Naive thymus-derived CD8-positive, alpha-beta T cell (primary cell): ENCODE measurements at places on chromosomes 12 and 14.

- DNase-seq, result no peak
Observed at GRCh38 chr12:110853836-110854235, 7.0 kb downstream of the CCDC63 start.

GRCh38 chr12:97408363-97408762, 54.2 kb upstream of the RMST start:
- DNase-seq, result no peak

GRCh38 chr12:38775457-38775856, 129.9 kb downstream of the CPNE8 start:
- DNase-seq, result no peak

- DNase-seq, result no peak
Observed at GRCh38 chr14:65433646-65434045, 21.1 kb downstream of the FUT8 start.

GRCh38 chr12:21169878-21170472, 39.0 kb downstream of the SLCO1B1 start:
- no peak for DNase-seq
